ENCODE measurements at places on chromosomes 3 and 15. TPM values are rescaled to one million over a fixed set of nuclear protein-coding genes. Genes with fewer than 3 reads are reported as not detected.

DNA sequence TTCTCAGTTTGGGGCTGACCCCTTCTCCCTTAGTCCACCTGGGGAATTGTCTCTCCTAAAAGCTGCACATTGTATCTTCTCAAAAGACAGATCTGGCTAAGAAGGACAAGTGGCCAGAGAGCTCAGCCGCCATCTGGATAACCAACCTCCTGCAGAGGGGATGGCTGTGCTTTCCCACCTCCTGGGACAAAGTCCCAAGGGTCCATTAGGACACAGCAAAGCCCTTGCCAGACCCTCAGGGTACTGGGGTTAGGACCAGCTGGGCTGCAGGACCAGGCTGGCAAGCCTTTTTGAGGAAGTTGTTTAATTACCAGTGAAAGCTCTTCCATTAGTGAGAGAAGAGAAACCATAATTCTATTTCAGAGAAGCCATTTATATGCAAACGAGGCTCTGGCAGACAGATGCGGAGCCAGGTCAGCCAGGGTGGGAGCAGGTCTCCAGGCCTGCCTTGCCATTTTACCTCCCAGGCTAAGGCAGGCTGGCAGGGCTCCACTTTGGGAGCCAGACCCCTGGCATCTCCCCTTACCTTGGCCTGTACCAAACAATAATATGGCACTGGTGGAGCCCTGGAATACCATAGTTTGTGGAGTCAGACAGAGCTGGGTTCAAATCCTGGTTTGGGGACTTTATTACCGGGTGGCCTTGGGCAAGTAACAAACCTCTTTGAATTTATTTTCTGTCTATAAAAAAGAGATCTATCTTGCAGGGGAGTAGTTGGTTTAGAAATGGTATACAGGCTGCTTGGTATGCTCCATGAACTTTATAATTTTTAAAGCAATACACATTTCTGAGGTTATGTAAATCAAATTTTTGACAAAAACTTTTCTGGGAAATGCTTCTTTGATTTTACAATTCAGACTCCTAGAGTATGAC is 17.9 kb downstream of the SHF start:
- no peak overlapping the region for H3K27ac ChIP-seq
- H3K36me3 ChIP-seq, result no peaks in the 10 kb centered on the region
- peaks cover 11% of the 10 kb centered on the region for H3K4me1 ChIP-seq
- no peak overlapping the region for H3K4me3 ChIP-seq
- no peaks in the 10 kb centered on the region for H3K27me3 ChIP-seq

GATM gene
- total RNA-seq, result 4.9 TPM

ZNF502 gene
- 2.4 TPM for total RNA-seq

- no peaks in the 10 kb centered on the region for H3K36me3 ChIP-seq
- no peak for DNase-seq
- no peak overlapping the region for H3K27ac ChIP-seq
Observed at GRCh38 chr3:193885832-193886231, 250.1 kb upstream of the HES1 start.

DNA sequence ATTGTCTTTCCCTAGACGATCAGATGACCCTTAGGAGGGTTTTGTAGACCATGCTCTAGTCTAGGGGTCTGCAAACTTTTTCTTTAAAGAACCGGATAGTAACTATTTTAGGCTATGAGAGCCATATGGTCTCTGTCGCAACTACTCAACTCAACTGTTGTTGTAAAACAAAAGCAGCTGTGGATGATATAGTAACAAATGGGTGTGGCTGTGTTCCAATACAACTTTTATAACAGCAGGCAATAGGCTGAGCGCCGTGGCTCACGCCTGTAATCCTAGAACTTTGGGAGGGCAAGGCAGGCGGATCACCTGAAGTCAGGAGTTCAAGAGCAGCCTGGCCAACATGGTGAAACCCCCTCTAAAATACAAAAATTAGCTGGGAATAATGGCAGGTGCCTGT is 6.1 kb upstream of the CMTM6 start:
- DNase-seq, result no peak
- H3K27ac ChIP-seq, result no peak overlapping the region
- no peaks in the 10 kb centered on the region for H3K27me3 ChIP-seq
- H3K4me3 ChIP-seq, result no peak overlapping the region
- no peaks in the 10 kb centered on the region for H3K36me3 ChIP-seq

GRCh38 chr3:9903238-9903624 is 583 bp downstream of the IL17RE start:
- H3K4me1 ChIP-seq, result peaks cover 36% of the 10 kb centered on the region
- peak overlapping the region; percentile 60 for H3K4me3 ChIP-seq
- peak overlapping the region; percentile 78 for H3K27ac ChIP-seq
- no peak for DNase-seq
- H3K36me3 ChIP-seq, result no peaks in the 10 kb centered on the region

DNA sequence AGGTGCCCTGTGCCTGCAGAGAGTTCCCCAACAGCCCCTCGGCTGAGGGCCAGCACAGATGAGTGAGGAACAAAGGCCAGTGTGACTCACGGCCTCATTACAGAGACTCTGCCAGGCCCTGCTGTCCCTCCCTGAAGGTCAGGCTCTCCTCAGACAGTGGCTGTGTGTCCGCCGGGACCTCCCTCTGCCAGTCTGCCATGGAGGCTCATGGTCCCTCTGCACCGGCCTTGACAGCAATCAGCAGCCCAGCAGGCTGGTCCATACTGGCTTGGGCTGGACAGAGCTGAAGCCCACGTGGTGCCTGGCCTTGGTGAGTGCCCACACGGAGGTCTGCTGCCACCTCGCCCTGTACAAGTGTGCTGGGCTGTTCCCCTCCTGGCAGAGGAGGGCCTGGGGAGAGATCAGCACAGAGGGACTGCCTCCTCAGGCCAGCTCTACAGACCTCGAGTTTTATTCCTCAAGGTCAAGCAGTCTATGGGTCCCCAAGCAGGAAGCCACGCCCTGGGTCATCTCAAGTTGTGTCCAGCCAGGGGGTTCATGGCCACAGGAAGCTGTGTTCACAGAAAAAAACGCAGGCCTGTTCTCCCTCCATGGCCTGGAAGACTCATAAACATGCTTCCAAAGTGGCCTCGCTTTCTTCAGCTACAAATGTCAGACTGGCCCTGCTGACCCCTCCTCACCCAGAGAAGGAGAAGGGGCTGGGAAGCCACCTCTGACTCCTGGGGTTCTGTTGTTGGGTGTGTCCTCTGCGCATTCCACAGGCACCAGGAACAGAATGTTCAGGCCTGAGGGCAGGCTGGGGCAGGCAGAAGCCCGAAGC is 27.0 kb downstream of the SLC41A3 start:
- no peak for DNase-seq
- H3K36me3 ChIP-seq, result peaks cover 1% of the 10 kb centered on the region
- H3K4me1 ChIP-seq, result peaks cover 8% of the 10 kb centered on the region
- no peak overlapping the region for H3K4me3 ChIP-seq

PRSS50 gene
- total RNA-seq, result not detected

SPATA12 gene
- total RNA-seq, result not detected

- H3K36me3 ChIP-seq, result no peaks in the 10 kb centered on the region
- no peak for DNase-seq
- H3K27me3 ChIP-seq, result no peaks in the 10 kb centered on the region
- no peaks in the 10 kb centered on the region for H3K4me1 ChIP-seq
Observed at GRCh38 chr15:80591471-80591870, 103.6 kb upstream of the ABHD17C start.

GRCh38 chr3:45060165-45060892 is 34.2 kb downstream of the CLEC3B start:
- H3K36me3 ChIP-seq, result no peaks in the 10 kb centered on the region
- no peak for DNase-seq
- no peak overlapping the region for H3K27ac ChIP-seq
- H3K4me1 ChIP-seq, result peaks cover 18% of the 10 kb centered on the region

RBPMS2 gene
- not detected for total RNA-seq

GRCh38 chr3:9666704-9667445 is 17.6 kb downstream of the MTMR14 start:
- peaks cover 2% of the 10 kb centered on the region for H3K4me1 ChIP-seq
- no peaks in the 10 kb centered on the region for H3K27me3 ChIP-seq
- DNase-seq, result no peak
- no peak overlapping the region for H3K4me3 ChIP-seq
- peaks cover 16% of the 10 kb centered on the region for H3K36me3 ChIP-seq

CHDH gene
- total RNA-seq, result 0.10 TPM

ZMYND10 gene
- 0.39 TPM for total RNA-seq

DNA sequence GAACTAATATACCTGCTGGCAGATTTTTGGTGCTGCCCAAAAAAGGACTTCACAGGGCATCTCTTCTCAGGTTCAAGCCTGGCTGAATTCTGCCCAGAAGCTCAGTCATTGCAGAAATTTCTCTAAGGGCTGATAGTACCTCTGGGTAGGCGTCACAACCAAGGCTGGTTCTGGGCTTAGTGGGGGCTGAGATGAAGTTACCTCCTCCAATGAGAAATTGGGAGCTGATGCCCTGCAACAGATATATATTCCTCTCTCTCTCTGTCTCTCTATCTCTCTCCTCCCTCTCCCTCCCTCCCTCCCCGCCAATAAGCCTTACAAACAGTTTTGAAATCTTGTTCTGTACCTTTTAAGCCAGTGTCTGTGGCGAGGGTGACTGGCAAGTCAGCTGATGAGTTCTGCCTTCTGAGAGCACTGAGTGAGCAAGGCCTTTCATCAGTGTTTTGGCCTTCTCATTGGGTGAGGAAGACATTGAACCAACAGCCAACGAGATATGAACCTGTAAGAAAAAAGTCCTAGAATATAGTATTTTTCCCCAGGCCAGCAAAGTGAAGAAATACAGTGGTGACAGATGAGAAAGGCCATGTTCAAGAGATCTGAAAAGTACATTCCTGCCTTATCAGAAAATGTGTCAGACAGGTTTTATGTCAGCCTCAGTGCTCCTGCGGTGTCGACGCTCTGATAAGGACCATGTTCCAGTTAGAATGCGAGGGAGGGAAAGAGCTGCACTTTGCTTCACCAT is 45.5 kb downstream of the TMEM39A start:
- no peak overlapping the region for H3K27ac ChIP-seq
- H3K36me3 ChIP-seq, result no peaks in the 10 kb centered on the region
- H3K4me3 ChIP-seq, result no peak overlapping the region
- H3K4me1 ChIP-seq, result peaks cover 2% of the 10 kb centered on the region

TMEM87A gene
- total RNA-seq, result 34.8 TPM

DNA sequence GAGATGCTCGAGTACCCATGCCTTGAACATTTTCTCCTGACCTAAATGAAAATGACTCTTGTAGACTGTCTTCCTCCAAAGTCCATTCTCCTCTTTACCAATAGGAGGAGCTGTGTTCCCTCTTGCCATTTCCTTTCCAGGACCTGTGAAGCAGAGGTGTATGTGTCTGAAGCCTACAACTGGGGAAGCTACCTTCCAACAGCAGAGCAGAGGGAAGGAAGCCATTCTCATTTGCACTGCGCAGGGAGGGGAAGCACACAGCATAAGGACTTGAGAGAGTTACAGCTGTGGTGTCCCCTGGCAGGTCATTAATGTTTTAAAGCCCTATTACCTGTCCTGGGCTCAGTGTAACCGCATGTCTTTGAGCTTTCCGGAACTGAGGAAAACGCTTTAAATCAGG is 38.7 kb downstream of the HSPBAP1 start:
- H3K27ac ChIP-seq, result no peak overlapping the region
- no peak overlapping the region for H3K4me3 ChIP-seq
- DNase-seq, result no peak

GRCh38 chr3:129829640-129830039 is 63.9 kb downstream of the TMCC1 start:
- H3K4me1 ChIP-seq, result peaks cover 13% of the 10 kb centered on the region
- no peak overlapping the region for H3K4me3 ChIP-seq
- no peak overlapping the region for H3K27ac ChIP-seq
- DNase-seq, result peak; percentile 3

GRCh38 chr3:143613226-143613625 is 235.0 kb downstream of the SLC9A9 start:
- H3K27me3 ChIP-seq, result no peaks in the 10 kb centered on the region
- H3K36me3 ChIP-seq, result no peaks in the 10 kb centered on the region
- H3K4me1 ChIP-seq, result no peaks in the 10 kb centered on the region
- no peak overlapping the region for H3K4me3 ChIP-seq
- no peak overlapping the region for H3K27ac ChIP-seq

- no peaks in the 10 kb centered on the region for H3K27me3 ChIP-seq
- H3K36me3 ChIP-seq, result no peaks in the 10 kb centered on the region
- H3K4me3 ChIP-seq, result no peak overlapping the region
Observed at GRCh38 chr15:56582785-56583184, 117.8 kb upstream of the MNS1 start.

ROPN1 gene
- not detected for total RNA-seq

DNA sequence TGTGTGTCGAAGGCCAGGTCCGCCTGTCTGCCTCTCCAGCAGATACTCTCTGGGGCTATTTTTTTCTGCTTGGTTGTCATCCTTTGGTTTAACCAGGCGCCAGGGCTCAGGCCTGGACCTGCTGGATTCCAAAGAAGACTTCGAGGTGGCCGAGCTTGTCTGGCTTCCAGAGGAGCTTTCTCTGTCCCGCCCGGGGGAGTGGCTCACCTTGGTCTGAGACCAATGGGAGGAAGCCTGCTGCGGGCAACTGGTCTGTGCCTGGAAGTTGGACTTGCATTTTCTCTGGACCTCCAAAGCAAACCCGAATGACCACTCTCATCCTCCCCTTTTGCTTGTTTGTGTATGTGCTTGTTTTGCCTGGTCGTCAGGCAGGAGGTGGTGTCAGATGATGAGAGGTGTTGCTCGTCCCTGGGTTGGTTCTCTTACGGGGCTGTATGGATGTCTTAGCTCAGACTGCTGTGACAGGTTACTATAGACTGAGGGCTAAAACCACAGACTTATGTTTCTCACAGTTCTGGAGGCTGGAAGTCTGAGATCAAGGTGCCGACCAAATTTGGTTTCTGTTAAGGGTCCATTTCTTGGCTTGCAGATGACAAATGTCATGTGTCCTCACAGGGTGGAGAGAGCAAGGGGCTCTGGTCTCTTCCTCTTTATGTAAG is 19.3 kb downstream of the IGF1R start:
- peaks cover 60% of the 10 kb centered on the region for H3K4me1 ChIP-seq
- peaks cover 2% of the 10 kb centered on the region for H3K36me3 ChIP-seq
- DNase-seq, result no peak
- no peaks in the 10 kb centered on the region for H3K27me3 ChIP-seq

DNA sequence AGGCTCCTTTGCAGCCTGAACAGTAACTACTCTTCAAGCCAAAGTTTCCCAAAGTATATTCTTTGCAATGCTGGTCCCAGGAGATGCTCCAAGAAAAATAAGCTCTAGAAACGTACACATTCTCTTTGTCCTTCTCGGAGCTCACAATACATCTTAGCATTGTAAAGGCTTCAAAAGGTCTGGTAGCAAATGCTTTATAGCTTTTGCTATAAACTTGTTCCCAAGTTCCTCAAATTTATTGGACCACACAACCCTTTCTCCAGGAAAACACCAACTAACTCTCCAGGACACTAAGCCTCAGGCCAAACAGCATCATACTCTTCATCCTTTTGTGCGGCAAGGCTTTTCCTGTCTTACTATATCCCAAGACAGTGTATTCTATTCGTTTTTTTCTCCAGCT is 455.6 kb upstream of the PROK2 start:
- H3K4me3 ChIP-seq, result no peak overlapping the region
- H3K27me3 ChIP-seq, result no peaks in the 10 kb centered on the region
- no peaks in the 10 kb centered on the region for H3K36me3 ChIP-seq
- H3K4me1 ChIP-seq, result peaks cover 5% of the 10 kb centered on the region

- H3K27ac ChIP-seq, result no peak overlapping the region
- peaks cover 7% of the 10 kb centered on the region for H3K27me3 ChIP-seq
- peaks cover 51% of the 10 kb centered on the region for H3K4me1 ChIP-seq
- H3K36me3 ChIP-seq, result no peaks in the 10 kb centered on the region
- no peak for DNase-seq
Observed at GRCh38 chr3:46284981-46285683, 42.9 kb downstream of the CCR3 start.

PTH1R gene
- not detected for total RNA-seq
